Cardiac muscle cell (in vitro differentiated cells and primary cell): ENCODE measurements at places on chromosomes 12 and 14.
A peak's percentile ranks its signal among the peaks of the same experiment; 100 is the strongest.

DNA sequence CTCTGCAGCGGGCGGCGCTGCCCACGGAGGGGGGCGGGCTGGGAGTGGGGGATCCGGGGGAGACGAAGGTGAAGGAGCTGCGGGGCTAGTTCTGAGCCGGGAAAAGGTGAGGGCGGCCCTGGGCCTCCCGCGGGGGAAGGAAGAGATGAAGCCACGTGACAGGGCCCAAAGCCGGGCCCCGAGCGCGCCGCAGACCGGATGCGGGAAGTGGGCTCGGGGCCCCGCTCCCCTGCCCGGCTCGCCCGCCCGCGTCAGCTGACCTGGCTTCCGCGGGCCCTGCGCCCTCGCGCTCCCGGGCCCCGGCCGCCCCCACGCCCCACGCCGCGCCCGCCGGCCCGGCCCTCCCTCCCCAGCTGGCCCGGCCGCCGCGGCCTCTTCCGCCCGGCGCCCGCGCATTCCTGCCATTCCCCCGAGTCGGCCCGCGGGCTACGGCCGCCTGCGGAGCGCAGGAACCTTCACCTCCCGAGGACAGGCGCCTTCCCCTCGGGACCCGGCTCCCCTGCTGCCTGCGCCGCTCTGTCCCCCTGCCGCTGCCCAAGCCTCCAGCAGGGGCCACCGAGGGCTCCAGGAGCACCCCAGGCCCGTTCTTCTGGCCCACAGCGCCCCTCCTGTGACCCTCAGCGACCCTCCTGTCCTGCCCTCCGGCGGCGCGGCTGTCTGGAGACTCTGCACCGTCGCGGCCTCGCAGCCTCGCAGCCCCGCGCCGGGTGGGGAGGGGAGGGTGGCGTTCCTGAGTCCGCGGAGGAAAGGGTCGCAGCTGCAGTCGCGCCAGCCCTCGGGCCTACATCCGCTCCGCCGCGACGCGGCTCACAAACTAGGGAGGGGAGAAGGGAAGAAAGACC lies 20.4 kb downstream of the NINJ2 start:
- peak; percentile 69 for DNase-seq

DNA sequence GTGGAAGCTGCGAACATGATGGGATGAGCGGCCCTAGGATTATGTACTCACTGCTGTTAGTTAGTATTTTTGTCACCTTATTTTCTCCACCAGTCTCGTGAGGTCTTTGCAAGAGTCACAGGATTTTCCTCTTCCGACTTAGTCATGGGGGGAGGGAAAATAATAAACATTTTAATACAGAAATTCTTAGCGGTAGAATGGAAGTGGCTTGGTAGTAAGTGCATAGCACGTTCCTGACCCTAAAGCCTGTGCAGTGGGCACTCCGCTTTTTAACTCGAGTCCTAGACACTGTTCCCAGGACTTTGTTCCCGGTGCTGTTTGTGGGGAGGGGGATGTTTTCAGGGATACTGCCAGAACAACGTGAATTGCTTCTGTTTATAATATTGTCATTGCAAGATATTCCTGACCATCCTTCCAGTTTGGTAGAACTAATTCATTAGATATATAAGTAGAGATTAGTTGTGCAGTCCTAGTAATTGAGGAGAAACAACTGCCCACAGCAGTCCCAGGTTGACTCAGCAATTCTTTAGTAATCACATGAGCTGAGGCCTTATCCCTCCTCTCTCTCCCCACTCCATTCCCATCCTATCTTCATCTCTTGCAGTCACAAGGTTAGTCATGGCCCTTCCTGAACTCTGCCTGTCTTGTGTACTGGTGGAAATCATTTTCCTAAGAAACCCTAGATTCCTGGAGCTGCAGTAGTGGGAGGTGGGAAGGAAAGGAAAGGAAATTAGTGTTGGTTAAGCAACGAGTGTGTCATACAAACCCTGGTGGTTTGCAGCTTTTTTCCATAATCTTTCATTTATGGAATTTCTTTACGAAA lies 799 bp downstream of the SLC38A6 start:
- DNase-seq = peak; percentile 92

- DNase-seq = no peak
Observed at GRCh38 chr12:124184456-124184855, 110.4 kb upstream of the RFLNA start.

- no peak for DNase-seq
Observed at GRCh38 chr12:65754744-65755595, 69.3 kb upstream of the HMGA2 start.
